ENCODE measurements at places on chromosomes 3 and 15.

- DNase-seq, result no peak
Measured at GRCh38 chr15:68364028-68364659, 67.8 kb downstream of the ITGA11 start.

DNA sequence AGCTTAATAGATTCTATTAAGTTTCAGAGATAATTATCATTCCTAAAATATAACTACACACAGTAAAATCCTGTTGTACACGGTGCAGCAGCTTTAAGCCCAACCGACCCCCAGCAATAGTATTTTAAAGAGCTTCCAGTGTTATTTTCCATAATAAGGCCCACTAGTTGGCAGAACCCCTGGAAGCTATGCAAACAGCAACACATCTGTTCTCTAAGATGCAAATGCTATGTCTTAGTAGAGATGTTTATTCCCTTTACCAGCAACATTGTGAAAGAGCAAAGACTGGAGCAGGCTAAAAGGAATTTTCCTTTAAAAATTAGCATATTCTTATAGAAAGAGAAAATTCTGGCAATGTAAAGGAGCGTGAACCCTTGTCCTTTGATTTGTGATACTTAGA, 819.7 kb upstream of the ALCAM start:
- DNase-seq, result no peak

- no peak for DNase-seq
Measured at GRCh38 chr3:150748684-150749047, 14.3 kb downstream of the SIAH2 start.

- no peak for DNase-seq
Measured at GRCh38 chr3:128725547-128726022, 398 bp upstream of the RAB7A start.

GRCh38 chr3:164640591-164640990, 437.7 kb downstream of the SI start:
- DNase-seq, result no peak

DNA sequence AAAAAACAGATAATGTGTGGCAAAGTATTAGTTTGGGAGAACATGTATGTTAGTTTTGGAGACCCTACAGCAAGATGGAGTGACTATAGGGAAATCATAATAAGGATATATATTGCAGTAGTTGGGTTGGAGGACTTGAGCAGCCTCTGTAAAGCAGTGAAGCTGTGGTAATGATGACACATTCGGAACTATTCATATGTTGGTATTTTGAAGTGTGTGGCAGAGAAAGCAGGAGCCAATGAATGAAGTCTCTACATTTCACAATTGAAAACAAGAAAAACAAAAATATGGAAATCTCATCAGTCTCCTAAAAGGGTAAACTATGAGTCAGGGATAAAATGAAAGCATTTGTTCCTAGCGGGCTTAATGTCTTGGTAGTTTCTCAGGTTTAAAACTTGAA, 645.9 kb downstream of the OTOL1 start:
- no peak for DNase-seq

- DNase-seq, result no peak
Measured at GRCh38 chr3:120089089-120089488, 5.2 kb downstream of the GSK3B start.

GRCh38 chr3:58848826-58849225, 182.3 kb upstream of the FAM3D start:
- no peak for DNase-seq

DNA sequence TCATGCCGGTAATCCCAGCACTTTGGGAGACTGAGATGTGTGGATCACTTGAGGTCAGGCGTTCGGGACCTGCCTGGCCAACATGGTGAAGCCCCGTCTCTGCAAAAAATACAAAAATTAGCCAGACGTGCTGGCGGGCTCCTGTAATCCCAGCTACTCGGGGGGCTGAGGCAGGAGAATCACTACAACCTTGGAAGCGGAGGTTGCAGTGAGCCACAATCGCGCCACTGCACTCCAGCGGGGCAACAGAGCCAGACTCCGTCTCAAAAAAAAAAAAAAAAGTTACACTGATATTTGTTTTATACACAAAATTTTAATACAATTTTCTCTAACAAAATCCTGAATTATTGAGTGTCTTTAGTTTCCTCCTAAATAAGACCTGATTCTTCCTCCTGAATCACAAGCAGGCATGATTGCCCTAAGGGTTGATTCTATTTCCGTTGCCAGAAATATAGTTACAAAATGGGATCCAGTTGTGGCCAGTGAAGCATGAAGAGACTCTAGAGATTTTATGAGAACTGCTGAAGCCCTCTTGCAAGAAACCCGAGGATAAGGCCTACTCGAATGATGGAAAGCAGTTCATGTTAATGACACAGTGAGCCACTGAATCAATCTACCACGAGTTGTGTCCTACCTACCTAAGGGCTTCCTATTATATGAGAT, 9.6 kb upstream of the SMARCC1 start:
- no peak for DNase-seq

DNA sequence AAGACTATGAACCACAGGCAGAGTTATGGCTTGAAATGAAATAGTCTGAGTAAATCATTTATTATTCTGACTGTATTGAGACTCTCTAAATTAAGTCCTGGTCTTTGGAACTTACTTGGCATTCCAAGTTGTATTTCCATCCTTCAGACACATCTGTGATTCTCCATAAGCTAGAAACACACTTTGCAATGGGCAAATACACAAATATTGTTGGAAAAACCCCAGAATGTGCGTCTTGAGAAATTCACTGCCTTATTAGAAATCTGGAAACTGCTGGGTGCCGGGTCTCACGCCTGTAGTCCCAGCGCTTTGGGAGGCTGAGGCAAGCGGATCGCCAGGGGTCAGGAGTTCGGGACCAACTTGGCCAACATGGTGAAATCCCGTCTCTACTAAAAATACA, 87.8 kb downstream of the WWTR1 start:
- no peak for DNase-seq

DNA sequence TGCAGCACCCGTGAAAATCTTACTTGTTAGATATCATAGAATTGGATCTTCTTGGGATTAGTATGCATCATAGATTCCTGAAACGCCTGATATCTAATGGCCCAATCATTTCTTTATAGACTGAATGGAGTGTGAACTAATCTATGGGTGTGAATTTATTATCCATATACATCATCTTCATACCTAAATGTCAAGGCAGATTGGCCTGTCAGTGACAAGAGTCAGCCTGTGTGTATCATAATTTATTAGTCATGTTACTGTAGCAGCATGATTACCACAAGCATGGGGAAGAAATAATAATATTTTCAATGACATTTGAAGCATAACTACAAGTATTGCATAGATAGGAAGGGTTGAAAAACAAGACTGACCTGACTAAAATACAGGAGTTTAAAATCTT, 235.8 kb downstream of the RAP2B start:
- no peak for DNase-seq

DNA sequence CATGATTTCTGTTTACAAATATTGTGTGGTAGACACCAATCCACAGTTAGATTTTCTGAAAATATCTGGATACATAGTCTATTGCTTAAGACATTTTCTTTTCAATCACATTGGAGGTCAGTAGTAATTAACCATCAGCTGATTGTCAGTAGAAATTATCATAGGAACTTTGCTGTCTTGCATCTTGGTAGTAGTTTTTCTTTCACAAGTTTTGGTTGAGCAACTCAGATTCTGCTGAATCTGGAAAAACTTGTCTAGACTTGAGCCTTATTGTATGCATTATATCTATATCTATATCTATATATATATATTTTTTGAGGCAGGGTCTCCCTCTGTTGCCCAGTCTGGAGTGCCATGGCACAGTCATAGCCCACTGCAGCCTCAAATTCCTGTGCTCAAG, 4.0 kb downstream of the RAB11A start:
- no peak for DNase-seq

DNA sequence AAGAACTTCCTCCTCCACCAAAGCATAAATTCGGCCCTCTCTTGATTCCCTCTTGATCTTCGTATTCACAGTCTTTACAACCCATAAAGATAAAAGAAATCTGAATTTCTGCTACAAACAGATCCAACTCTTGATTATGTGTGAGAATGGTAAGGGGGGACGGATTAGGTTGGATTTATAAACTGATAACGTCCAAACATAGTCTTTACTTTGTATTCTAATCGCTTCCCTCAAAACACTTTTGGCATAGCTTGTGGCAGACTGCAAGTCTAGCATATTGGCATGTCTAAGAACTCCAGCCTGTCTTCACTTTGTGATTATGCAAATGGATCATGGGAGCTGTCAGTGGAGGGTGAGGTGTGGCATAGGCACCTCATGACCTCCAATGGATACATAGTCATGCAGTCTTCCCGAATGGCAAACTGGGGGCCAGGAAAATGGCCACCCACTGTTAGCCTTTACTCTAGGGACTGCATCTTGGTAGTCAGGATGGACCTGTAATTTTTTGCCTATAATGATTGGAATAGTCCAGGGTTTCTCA, 24.3 kb upstream of the GPR171 start:
- DNase-seq, result no peak

- no peak for DNase-seq
Measured at GRCh38 chr15:41778521-41778920, 4.2 kb downstream of the MAPKBP1 start.

DNA sequence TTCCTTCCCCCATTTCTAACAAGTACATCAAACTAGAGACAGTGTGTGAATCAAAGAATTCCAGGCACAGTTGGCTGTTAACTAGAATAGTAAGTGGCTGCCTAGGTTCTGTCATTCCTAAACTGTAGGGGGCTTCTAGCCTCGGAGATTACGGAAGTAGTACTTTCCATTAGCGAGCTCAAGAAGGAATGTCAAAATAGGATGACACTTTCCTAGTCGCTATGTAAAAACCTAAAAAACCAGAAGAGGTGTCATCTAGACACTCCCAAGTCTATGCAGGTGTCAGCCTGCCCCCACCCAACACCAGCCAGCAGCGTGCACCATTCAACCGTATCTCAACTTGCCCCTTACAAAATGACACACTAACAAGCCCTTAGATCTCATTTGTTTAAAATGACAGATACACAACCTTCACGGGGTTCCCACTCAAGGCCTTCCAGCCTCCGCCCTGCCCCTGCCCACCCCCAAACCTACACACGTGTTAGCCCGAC, 874 bp downstream of the INO80 start:
- no peak for DNase-seq

- no peak for DNase-seq
Measured at GRCh38 chr3:57646723-57647122, 46.2 kb downstream of the DENND6A start.

DNA sequence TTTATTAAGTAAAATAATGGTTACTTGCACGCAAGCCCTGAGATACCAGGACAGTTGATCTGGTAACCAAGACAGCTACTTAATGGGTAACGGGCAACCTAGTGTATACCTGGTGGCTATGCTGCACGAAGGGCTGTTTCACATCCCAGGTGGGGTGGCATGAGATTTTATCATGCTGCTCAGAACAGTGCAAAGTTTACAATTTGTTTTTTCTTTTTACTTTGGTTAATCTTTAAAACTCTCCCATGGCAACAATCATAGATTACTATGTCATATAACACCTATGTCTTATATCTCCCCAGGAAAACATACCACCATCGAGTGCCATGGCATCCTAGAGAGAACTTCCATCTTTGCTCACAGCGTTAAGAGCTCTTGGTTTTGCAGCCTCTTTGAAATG, 32.2 kb upstream of the SLC28A1 start:
- no peak for DNase-seq

DNA sequence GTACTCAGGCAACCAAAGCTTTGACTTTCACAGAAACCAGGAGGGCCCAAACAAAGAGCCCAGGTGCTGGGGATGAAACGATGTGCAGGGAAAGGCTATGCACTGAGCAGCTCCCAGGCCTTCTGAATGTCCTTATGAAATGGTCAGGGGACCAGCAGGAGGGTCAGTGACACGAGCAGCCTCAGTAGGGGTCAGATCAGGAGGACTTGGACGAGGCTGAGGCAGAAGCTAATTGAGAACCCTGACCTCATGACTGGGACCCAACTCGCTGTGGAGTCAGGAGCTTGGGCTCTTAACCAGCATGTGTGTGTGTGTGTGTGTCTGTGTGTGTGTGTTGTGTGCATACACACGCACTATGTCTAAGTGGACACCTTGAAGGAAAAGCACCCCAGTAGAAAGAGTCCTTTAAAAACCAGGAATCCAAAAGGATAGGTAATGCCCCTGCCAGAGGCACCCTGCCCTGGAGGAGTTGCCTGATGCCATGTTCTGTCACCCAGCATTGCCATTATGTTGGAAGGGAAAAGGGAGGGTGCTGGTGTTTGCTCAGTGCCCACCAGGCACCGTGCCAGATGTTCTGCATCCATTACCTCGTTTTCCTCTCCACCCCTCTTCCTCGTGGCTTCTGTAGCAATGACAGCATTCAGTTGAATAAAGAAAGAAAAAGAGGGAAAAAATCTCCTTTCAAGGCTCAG, 50.9 kb downstream of the CORO2B start:
- DNase-seq, result no peak

GRCh38 chr3:42369304-42369703, 41.1 kb downstream of the LYZL4 start:
- DNase-seq, result no peak

- DNase-seq, result no peak
Measured at GRCh38 chr3:148092624-148093347, 604.9 kb upstream of the AGTR1 start.
